ENCODE measurements at places on chromosomes 2 and 18.

DNA sequence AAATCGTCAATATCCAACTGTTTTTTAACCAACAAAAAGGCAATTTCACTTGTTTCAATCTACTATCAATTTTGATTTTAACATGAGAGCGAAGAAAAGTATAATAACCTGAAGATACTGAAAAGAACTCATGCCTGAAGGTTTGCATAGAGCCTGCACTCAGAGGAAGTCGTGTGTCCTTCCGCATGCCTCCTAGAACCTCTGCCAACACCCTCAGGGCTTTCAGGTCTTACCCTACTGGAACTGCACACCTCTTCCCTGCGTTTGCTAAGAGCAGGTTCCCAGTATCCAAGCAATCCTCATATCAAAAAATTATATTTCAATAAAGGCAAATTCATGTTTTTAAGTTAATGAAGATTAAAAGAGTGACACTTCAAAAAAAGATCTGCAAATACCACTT, 74.7 kb downstream of the PIAS2 start:
- DNase-seq = no peak

GRCh38 chr2:109703077-109703476, 88.9 kb downstream of the SOWAHC start:
- DNase-seq = no peak

- DNase-seq = no peak
Measured at GRCh38 chr2:168392024-168392423, 64.0 kb upstream of the CERS6 start.

- DNase-seq = no peak
Measured at GRCh38 chr2:8529706-8530277, 152.1 kb upstream of the ID2 start.

- DNase-seq = no peak
Measured at GRCh38 chr2:143217512-143218115, 88.4 kb downstream of the ARHGAP15 start.

- DNase-seq = no peak
Measured at GRCh38 chr2:108635630-108636354, 83.5 kb upstream of the RANBP2 start.

- DNase-seq = peak; percentile 61
Measured at GRCh38 chr2:10382354-10383061, 65.6 kb downstream of the ODC1 start.

- no peak for DNase-seq
Measured at GRCh38 chr18:28045176-28045810, 131.6 kb downstream of the CDH2 start.

DNA sequence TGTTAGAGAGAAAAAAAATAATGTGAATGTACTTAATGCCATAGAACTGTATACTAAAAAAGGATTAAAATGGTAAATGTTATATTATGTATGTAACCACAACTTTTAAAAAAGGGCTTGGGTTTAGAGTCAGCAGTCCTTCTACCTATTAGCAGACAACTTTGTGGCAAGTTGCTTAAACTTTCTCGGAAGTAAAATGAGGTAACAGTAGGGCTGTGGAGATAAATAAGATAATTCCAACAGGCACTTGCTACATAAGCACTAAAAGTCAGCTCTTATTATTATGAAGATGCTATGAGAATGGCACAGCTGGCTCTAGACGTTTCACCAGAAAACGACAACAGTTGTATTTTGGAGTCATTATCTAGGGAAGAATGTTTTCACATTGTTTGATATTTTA, 31.3 kb downstream of the AAK1 start:
- DNase-seq = no peak

- DNase-seq = no peak
Measured at GRCh38 chr2:230444832-230445231, 28.8 kb downstream of the SP100 start.

DNA sequence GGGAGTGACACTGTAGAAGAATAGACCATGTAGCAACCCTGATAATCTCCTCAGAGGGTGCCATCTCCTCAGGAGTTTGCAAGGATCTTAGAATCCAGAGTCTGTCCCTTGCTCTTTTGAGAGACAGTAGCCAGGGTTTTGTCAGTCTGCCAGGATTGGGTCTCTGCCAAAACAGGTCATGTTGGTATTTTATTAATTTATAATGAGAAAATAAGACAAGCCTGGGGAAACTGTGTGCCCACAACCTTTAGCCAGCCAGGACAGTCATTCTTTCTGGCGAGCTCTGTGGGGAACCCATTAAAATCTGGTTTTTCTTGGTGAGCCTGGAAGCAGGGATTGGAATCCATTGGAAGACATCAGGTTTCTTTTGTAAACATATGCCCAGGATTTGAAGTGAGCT, 78.6 kb downstream of the PTPRM start:
- no peak for DNase-seq

- no peak for DNase-seq
Measured at GRCh38 chr18:62634979-62635630, 80.2 kb upstream of the PHLPP1 start.

GRCh38 chr2:149720615-149721014, 133.0 kb upstream of the MMADHC start:
- DNase-seq = no peak

GRCh38 chr2:48248251-48248933, 281.6 kb upstream of the STON1 start:
- DNase-seq = no peak

DNA sequence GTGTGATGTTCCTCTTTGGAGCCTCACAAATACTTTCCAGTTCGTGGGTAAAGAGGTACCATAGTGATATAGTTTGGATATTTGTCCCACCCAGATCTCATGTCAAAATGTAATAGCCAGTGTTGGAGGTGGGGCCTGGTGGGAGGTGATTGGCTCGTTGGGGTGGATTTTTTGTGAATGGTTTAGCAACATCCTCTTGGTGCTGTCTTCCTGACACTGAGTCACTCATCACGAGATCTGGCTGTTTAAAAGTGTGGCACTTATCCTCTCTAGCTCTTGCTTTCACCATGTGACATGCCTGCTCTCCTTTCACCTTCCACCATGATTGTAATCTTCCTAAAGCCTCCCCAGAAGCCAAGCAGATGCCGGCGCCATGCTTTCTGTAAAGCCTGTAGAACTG, 3.0 kb upstream of the CCDC93 start:
- DNase-seq = no peak

GRCh38 chr2:88549616-88550292, 77.5 kb downstream of the EIF2AK3 start:
- DNase-seq = no peak

DNA sequence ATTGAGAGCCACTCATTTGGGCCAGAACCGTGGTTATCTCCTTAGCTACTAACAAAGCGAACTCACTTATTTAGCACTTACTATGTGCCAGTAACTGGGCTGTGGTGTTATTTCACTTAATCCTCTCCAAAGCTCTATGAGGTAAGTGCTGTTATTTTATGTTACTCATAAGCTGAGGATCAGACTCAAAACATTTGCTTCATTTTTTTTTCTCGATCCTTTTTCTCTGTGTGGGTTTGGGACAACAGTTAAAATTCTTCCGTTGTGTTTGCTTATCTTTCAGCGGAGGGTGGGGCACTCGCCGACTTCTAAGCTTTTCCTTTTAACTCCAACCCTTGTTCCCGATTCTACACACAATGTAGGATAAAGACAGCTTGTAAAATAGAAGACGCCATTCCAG, 52.8 kb downstream of the TMEM178A start:
- no peak for DNase-seq

All from CD4-positive, alpha-beta T cell treated with Interleukin-17A for 1 hour (primary cell).